Stimulated activated CD4-positive, alpha-beta T cell treated with anti-CD3 and anti-CD28 coated beads, Interleukin-15, amount 100 ng/mL, for 24 hours (primary cell): ENCODE measurements at places on chromosomes 2 and 18.

DNA sequence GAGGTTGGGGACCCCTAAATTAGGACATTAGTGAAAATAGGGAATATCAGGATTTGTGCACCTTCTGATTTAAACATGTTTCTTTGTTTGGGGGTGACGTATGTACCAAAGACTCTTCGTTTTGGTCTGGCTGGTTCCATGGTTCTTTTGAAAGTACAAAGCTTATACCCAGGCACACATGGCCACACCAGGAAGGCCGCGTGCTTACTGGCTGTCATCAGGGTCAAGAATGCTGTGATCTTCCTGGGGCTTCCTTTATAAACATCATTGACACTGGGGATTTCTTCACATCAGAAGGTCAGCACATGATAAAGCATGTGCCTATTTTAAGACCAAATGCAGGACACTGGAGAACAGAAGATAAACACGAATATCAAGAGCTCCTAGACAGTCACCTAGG, 230.6 kb upstream of the ID2 start:
- DNase-seq, result no peak

GRCh38 chr2:35081001-35081621, 1274.5 kb upstream of the CRIM1 start:
- DNase-seq, result no peak

- DNase-seq, result no peak
Observed at GRCh38 chr2:156004459-156004858, 328.1 kb downstream of the NR4A2 start.

GRCh38 chr2:27890924-27891672, 569 bp downstream of the BABAM2 start:
- peak; percentile 88 for DNase-seq

DNA sequence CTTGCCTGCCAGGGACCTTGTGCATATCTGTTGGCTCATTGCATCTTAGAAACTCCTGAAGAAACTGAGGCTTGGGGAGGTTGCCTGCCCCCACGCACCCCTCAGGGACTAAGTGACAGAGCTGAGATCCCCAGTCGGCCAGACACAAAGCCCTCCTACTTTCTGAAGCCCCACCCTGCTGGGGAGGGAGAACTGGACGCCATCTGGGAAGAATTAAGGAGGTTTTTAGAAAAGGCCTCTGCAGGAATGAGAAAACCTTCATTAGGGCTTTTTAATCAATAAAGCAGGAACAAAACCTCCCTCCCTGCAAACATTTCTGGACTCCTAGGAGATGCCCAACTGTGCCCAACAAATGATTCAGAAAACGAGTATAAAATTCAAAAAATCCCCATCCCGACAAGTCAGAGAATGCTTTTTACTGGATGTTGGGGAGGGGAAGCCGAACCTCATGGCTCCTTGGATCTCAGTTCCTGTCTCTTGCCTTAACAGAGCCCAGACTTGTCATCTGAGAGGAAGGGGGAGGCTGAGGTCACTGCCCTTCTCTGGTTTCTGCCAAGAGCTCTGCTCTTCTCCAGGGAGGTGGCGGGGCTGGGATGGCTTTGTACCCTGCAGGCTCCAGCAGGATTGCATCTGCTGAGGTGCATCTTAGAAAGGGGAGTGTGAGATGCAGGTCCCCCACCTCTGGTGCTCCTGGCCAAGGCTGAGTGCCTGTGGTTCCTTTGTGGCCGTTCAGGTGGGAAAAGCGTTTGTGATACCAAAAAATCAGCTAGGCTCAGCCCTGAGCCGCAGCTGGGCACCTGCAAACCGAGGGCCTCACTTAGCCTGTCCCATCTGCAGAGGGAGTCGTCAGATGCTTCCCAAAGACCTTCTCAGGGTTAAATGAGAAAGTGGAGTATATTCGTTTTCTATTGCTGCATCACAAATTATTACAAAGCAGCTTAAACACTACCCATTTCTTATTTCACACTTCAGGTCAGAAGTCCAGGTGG, 142.4 kb downstream of the ZFP36L2 start:
- DNase-seq, result no peak

DNA sequence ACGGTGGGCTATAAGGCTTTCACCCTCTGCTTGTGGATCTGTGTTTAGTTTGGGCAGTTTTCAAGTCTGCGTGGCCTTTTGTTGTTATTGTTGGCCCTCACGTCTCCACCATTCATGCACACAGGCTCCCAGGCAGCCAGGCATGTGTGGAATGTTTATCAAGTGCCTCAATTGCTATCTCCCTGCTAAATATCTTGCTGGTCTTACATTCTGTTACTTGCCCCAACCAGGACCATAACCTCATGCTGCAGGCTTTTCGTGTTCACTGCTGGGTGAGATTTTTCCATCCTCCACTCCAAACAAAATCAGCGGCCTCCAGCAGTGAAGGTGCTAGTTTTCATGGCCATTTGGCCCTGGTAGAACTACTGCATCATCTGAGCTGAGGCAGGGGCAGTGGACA, 63.0 kb upstream of the DSC1 start:
- DNase-seq, result no peak

DNA sequence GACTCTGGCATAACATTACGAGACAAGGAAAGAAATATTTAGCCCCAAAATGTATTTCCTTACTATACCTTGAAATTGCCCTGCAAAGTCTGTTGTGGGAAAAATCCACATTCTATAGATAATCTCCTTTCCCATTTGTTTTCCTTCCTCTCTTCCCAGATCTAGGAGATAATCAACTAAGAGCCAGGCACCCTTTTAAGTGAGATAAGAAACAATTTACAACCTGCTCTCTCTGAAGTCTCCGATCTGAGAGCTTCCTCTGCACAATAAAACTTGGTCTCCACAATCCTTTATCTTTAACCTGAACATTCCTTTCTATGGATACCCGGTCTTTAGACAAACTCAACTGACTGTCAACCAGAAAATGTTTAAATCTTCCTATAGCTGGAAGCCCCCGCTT, 1160.7 kb upstream of the NRXN1 start:
- DNase-seq, result no peak

DNA sequence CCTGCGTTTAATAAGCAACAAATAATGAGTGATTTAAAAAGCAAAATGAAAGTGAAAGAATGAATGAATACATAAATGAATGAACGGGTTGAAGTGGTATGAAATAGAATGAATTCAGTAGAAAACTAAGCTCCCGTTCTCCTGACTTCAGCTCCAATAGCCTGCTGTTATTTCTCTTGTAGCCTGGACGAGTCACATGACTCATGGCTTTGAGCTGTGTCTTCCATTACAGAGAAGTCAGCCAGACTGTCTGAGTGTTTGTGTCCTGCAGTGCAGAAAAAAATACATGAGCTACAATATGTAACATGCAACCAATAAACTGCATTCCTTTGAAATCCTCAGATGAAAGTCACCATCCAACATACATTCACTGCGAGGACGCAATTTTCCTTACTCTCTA, 21.2 kb downstream of the SCG2 start:
- no peak for DNase-seq

- DNase-seq, result no peak
Observed at GRCh38 chr2:68913359-68913758, 39.3 kb downstream of the GKN2 start.

DNA sequence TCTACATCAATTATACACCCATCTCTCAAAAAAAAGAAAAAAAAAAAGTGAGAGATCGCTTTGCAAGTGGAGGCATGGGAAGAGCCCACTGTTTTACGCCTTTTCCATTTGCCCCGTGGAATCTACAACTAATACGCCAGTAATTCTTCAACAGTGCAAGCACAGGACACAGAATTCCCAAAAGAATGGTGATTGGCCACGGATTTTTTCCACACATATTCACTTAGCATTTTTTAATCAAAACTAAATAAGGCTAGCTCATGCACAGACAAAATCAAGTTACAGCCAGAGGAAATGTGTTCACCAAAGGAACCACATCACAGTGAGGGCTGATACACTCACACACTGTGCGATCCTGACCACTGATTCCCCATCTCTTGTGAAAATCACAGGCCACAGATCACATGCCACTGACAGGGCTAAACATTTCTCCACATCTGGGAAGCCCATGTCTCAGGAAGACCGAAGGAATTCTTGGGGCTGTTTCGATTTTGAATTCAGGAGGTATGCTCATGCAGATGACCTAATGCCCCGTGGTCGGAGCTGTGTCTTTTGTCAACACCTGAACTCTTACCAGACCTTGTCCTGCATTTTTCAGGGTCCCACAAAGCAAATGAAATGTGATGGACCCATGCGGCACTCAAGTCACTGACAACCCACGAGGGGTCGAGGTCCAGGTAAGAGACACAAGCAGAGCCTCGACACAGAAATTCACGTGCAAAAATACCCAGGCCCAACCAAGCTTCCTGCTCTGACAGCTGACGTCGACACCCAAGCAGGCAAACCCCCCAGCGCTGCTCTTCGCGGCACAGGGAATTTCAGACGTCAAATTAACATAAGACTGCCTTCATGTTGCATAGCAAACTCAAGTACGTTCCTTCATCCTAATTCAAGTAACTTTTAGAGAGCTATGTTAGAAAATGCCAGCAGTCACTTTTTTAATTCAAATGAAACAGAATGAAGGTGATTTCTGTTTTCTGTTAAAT, 69.6 kb downstream of the ZNF516 start:
- DNase-seq, result no peak

DNA sequence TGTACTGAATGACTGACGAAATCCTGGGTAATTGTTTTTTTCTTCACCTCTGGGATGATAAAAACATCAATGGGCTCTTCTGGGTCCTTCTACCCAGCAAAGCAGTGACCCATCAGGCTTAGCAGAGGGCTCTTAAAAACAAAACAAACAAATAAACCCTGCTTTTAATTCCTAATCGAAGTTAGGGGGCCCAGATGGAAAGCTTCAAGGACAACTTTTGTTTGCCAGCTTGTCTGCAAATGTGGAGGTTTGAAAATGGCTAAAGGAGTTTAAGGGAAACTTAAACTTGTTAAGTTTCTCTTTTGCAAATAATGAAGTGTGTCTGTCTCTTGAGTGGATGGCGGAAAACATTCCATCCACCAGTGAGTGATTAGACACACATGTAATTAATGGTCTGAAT, 327.2 kb downstream of the SATB2 start:
- DNase-seq, result no peak

- DNase-seq, result no peak
Observed at GRCh38 chr2:159561786-159562185, 54.6 kb downstream of the BAZ2B start.

- DNase-seq, result no peak
Observed at GRCh38 chr2:128091726-128092080, 703 bp downstream of the UGGT1 start.

DNA sequence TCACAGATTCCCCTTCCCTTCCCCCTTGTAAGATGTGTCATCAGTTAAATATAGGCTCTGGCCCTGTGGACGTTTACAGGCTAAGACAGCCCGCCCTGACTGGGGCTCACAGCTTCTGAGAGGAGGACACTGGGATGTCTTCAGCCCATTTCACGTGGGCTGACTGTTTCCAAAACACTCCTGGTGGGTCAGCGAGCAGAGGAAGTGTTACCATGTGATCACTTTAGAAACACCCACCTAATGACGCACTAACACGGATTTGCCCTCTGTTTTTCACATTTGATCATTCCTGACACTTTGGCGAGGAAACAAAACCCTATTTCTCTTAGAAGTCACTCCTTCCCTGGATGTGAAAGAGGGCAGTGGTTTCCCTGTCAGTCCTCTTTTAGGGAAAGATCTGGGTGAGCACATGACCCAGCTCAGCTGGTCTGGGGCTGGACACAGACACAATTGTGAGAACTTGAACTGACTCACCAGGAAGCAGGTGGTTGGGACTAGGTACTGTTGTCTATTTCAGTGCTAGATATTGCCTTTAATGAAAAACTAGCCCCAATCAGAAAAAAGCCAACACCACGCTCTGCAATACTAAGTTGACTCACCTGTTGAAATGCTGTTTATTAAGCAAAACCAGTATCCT, 38.8 kb downstream of the BMP10 start:
- DNase-seq, result peak; percentile 65

DNA sequence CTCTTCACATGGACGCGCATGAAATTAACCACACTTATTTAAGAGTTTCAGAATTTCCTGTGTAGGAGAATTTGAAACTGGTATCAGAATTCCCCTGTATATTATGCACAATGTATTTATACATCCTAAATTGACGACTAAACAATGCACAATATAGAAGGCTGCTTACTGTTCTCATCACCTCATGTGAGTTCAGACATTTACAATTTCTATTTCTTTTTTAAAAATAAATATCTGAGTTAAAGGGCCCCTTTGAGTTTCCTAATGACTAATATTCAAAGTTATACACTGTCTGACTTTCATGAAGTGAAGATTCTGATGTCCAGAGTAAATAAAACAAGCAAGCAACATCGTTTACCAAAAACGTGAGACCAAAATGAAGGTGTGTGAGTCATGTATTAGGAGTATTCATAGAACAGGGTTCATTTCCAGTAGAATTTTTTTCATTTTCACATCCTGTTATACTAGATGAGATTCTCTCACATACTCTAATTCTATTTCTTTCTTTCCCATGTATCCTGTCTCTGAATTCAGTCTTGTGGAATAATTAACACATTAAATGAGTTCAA, 406.2 kb downstream of the NUP35 start:
- DNase-seq, result no peak

GRCh38 chr2:45008296-45009129, 739 bp downstream of the SIX2 start:
- DNase-seq, result peak; percentile 31

DNA sequence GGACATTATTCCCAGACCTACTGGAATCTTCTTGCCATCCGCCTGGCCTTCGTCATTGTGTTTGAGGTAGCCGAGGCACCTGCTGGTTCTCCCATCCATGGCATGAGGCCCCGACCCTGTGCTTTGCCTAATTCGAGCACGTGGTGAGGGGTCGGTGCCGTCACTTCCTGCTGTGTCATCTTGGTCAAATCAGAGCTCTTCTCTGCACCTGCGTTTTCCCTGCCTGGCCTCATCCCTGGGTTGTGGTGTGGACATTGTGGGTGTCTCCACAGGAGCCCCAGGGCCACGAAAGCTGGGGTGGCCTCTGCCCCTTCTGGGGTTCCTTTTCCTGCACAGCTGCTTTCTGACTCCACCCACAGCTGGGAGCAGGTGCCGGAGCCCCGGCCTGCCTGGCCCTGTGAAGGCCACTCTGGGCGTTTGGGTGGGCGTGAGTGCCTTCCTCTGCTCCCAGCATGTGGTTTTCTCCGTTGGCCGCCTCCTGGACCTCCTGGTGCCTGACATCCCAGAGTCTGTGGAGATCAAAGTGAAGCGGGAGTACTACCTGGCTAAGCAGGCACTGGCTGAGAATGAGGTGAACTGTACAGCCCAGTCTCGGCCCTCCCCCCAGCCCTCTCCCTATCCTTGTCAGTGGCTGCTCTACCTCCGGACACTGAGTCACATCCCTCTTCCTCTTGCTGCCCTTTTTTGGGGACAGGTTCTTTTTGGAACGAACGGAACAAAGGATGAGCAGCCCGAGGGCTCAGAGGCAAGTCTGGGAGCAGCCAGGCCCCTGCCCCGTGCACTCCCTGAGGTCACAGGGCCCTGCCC, 34.9 kb downstream of the ANO7 start:
- peak; percentile 32 for DNase-seq
